Activated CD4-positive, alpha-beta T cell treated with anti-CD3 and anti-CD28 coated beads for 36 hours (primary cell): ENCODE measurements at places on chromosomes 11 and 22. TPM values are rescaled to one million over a fixed set of nuclear protein-coding genes. Genes with fewer than 3 reads are reported as not detected.
A peak's percentile ranks its signal among the peaks of the same experiment; 100 is the strongest.

RHOD gene
- 0.47 TPM for total RNA-seq

- DNase-seq: peak; percentile 9
Measured at GRCh38 chr11:111097191-111097590, 148.3 kb upstream of the POU2AF2 start.

GRCh38 chr11:34575261-34575660 is 45.6 kb upstream of the EHF start:
- DNase-seq: no peak

- peak; percentile 54 for DNase-seq
Measured at GRCh38 chr11:84564180-84564866, 1062.8 kb downstream of the DLG2 start.
